AG10803 (cell line): ENCODE measurements at places on chromosomes 5 and 9.

- DNase-seq: no peak
These were observed 30.3 kb downstream of the MED27 start for GRCh38 chr9:132049323-132049882.

DNA sequence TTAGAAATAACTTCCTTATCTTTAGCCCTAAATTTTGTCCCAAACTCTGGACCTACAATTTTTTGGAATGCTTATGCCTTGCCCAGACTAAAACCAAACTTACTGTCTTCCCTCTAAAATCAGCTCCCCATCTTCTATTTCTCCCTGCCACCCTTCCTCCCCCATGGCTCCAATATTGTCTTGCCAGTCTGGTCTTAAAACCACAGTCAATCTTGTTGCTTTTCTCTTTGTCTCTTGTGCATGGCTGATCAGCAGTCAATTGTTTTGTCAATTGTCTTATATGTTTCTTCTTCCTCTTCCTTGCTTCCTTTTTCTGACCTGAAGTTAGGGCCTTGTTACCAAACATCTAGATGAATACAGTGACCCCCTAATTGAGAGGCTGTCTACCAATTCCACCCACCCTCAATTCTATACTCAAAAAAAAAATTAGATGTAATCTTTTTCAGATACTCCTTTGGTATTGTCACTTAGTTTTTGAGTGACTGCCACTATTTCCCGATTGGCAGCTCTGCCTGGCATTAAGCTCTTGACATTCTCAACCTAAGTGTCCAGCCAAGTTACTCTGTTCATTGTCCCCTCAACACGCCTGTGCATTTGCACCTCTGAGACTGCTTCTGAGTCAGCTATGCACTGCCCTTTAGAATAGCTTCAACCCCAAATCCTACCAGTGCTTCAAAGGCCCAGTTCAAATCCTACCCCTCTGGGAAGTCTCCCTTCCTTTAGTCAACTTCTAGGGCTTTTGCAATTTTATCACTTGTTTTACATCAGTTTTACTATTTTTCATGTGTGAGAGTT lies 2.5 kb downstream of the PDCD1LG2 start:
- DNase-seq: no peak

DNA sequence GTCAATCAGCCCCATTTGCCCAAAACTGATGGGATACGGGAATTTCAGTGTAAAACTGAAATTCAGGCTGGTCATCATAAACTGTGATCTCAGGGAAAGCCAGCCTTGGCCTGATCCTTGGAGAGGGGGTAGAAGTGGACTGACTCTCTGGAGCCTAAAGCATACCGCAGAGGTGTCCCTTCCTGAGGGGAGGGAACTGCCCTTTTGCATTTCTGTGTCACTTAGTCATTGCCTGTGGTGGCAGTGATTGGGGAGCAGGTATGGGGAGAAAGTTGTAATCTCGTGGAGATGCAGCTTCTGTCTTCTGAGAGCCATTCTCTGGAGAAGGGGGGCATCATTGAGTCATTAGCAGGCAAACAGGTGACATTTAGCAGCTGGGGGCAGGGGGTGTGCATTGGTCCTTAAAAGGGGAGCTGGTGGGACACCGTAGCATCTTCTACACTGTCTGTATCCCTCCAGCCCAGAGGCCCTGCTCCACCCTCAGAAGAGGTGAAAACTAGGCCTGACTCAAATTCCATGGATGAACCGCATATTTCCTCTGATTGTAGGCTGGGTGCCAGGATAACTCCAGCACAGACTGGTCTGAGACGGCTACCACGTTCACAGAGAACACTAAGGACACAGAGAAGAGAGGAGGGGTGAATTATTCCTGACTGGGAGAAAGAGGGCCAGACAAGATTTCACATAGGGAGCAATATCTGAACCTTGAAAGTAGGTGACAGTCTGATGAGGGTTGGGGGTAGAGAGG lies 143.3 kb downstream of the SEC61B start:
- DNase-seq: peak; percentile 76

DNA sequence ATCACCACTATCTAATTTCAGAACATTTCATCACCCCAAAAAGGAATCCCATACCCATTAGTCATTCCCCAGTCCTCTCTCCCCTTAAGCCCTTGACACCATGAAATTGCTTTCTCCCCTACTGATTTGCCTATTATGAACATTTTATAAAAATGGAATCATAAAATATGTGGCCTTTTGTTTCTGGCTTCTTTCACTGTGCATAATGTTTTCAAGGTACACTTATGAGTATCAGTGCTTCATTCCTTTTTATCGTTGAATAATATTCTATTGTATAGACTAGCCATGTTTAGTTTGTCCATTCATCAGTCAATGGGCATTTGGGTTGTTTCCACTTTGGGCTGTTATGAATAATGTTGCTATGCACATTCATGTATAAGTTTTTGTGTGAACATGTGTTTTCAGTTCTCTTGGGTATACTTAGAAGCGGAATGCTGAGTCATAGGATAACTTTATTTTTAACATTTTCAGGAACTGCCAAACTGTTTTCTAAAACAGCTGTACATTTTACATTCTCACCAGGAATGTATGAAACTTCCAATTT lies 40.4 kb upstream of the FGF1 start:
- DNase-seq: peak; percentile 96

DNA sequence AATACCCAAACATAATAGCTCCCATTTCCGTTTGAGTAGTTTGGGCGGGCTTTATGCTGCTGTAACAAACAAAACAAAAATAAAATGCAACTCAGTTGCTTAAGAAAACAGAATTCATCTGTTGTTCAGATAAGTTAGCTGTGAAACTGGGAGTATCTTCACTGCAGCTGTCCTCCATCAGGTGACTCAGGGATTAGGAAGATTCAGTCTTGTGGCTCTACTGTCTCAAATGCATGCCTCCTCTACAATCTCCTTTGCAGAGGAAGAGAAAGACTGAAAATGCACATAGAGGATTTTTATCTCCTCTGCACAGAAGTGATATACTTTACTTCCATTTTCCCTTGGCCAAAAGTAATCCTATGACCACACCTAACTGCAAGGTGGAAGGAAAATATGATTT lies 883.7 kb downstream of the PTPRD start:
- DNase-seq: no peak

- DNase-seq: peak; percentile 92
These were observed 23.4 kb downstream of the AKNA start for GRCh38 chr9:114364134-114365041.

- peak; percentile 33 for DNase-seq
These were observed 764 bp downstream of the CAMLG start for GRCh38 chr5:134738963-134739661.

DNA sequence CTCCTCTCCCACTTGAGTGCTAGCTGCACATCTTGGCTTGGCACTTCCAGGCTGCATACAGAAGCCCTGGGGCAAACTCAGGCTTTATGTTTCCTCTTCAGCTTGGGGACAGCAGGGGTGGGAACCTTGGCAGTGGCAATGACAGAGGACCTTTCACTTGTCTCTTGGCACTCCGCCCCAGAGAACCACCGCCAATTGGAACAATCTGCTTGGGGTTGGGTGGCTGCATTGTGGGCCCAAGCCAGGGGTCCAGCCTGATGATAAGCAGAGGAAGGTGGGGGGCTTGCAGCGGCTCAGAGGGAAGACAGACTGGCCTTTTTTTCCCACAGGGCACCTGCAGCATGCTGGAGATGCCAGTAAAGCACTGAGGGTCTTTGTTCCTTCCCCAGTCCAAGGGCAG lies 179.0 kb upstream of the NMUR2 start:
- no peak for DNase-seq

DNA sequence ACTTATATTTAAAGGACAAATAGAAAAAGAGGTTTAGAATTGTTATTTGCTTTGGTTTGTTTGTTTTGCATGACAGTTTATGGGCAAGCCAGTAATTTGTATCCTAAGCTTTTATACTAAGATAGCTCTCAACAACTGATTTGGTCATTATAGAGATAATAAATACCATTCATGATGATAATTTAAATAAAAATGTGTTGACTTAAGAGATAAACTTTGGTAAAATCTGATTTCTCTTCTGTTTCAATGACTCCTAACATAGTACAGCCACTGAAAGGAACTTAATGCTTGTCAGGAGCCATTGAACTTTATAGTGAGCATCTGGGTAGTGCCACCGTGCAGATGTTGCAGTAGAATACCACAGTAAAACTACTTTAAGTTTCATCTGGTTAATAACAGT lies 160.7 kb upstream of the ACOT12 start:
- DNase-seq: no peak

DNA sequence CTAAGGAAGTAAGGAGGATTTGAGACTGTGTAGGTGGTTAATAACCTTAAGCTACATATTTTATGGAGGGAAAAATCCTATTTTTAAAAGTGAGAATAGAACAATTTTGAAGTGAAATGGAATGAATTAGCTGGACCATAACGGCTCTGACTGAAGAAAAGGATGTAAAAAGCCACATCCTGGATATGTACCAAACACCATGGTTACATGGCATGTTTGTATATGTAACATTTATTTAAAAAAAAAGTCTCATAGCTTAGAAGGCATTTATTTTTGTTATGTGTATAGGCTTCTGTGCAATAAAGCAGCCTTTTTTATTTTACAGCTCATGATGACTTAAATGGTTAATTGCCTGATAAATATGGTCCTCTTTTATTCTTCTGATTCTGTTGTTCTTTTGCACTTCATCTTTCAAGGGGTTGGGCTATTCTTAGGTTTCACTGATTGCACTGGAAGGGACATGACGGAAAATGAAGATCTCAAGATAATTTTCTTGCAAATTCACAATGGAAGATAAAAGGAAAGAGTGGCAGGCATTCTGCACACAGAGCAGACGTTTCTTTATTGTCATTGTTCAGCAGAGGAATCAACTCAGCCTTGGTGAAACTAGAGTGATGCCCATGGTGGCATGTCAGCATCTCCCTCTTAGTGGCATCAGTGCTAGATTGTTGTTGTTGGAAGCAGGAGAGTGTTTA lies 63.1 kb downstream of the DOCK8 start:
- DNase-seq: no peak

GRCh38 chr9:72955571-72955970 lies 2.7 kb upstream of the ALDH1A1 start:
- no peak for DNase-seq

DNA sequence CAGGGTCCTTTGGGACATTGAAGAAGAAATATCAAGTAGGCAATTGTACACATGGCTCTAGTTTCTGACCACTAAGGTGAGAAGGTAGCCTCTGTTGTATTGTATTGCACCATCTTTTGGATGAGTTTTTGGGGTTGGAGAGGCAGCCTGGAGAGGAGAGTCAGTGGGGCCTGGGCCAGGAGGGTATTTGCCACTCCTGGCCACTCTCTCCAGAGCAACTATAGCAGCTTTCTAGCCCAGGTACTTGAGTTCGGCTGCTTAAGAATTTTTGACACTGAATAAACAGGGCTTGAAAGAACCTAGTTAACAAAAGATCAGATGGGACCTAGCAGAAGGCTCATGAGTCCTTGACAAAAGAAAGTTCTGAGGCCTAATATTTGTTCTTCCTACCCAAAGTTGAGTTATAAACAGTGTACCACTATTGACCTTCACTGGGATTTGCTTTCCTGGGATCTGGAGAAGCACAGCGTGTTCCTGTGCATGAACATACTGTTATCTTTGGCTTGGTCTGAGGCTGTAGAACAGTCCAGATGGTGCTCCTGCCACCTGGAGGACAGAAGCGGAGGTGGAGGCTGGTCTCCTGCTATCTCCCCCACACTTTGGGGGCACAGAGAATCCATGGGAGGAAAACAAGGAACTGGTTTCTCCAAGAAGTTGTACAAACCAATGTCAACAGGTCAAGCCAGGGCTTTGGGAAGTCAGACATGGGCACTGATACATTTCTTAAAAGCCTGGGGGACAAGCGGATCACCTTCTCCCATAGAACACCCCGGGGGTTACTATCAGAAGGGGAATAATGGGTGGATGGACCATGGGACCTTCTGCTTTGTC lies 110.4 kb upstream of the LIFR start:
- DNase-seq: peak; percentile 26

DNA sequence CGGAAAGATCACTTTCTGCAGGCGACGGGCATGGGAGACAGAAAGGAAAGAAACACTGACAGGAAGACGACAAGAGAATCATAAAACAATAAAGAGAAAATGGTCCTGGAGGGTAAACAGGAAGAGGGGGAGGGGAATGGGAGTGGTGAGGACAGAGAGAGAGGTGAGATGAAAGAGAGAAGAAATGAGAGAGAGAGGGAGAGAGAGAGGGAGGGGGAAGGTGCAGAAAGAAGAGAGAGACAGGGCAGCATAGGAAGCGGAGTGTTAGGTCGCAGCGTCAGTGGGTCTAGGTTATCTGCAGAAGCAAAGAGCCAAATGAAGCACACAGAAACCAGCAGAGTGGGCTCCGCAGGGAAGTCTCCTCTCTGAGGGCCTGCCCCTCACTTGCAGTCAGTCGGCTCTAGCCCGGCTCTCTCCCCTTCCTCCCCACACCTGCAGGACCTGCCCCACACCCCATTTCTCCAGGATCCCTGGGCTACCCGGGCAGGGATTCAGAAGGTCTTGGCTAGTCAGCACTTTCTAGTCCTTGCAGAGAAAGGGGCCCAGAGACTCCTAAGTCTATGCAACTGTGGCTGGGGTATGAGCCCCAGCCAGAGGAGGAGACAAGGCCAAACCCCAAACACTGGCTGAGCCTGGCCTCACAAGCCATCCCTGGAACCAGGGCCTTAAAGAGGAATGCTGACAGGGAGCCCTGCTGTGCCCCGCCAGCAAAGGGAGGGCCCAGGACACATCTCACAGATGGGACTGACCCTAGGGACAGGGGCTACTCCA lies 29.7 kb upstream of the MEIKIN start:
- no peak for DNase-seq

DNA sequence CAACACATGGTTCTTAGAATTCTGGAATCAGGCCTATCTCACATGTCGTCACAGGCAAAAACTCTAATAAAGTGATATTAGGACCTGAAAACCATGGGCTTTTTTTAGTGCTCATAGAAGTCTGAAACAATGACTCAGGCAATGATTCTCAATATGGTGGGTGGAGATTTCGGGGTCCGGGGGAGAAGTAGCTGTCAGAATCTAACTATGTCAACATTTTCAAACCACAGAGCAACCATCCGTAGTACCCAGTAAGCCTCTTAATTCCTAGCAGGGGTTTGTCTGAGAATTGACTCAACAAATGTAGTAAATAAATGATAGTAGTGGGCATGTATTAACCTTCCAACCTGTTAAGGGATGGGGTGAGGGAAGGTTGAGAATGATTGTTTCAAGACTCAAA lies 2.6 kb downstream of the AMACR start:
- DNase-seq: no peak

- DNase-seq: no peak
These were observed 28.9 kb downstream of the MAN2A1 start for GRCh38 chr5:109718632-109719031.

DNA sequence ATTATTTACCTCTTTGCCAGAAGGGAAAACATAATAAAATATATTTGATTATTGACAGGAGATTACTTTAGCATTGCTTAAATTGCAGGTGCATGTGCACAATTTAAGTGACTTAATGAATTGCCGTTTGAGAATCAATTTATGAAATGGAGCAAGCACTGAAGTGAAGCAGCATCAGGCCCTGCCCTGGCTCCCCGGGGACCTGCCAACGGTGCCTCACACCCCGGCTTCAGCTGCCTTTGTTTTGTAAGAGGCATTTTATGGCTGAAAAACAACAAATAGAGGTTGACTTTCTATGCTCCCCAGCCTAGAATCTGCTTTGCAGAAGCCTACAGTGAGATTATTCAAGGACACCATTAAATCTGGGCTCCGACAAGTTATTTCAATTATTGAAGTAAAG lies 359.1 kb upstream of the IRX4 start:
- no peak for DNase-seq
